Islet precursor cell (in vitro differentiated cells): ENCODE measurements at places on chromosomes 7 and 10.
A peak's percentile ranks its signal among the peaks of the same experiment; 100 is the strongest.

GRCh38 chr10:84269773-84270172 is 24.9 kb downstream of the RGR start:
- no peak for DNase-seq

- peak; percentile 91 for DNase-seq
Measured at GRCh38 chr7:151248346-151249033, at the start of gene SMARCD3. Gene SMARCD3 (minus strand): TSS chr7:151248694. CDS start chr7:151248562, 132 bp downstream.

DNA sequence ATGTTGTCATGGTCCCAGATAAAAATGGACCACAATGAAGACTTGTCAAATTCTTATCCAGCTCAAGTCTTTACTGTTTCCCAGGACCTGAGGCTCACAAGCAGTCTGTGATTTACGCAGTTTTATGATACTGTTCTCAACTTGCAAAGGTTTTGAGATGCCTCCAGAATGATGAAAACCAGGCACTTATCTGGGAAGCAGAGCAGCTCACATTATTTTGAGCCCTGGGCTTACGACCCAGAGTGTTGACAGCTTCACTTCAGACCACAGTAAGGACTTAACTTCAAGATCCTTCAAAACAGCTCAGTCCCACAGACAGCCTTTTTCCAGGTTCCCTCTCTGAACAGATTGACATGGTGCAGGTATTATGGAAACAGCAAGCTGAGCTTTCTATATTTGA is 236.1 kb downstream of the RNLS start:
- DNase-seq = peak; percentile 85

GRCh38 chr10:33137356-33138005 is 179.5 kb upstream of the ITGB1 start:
- DNase-seq = no peak

DNA sequence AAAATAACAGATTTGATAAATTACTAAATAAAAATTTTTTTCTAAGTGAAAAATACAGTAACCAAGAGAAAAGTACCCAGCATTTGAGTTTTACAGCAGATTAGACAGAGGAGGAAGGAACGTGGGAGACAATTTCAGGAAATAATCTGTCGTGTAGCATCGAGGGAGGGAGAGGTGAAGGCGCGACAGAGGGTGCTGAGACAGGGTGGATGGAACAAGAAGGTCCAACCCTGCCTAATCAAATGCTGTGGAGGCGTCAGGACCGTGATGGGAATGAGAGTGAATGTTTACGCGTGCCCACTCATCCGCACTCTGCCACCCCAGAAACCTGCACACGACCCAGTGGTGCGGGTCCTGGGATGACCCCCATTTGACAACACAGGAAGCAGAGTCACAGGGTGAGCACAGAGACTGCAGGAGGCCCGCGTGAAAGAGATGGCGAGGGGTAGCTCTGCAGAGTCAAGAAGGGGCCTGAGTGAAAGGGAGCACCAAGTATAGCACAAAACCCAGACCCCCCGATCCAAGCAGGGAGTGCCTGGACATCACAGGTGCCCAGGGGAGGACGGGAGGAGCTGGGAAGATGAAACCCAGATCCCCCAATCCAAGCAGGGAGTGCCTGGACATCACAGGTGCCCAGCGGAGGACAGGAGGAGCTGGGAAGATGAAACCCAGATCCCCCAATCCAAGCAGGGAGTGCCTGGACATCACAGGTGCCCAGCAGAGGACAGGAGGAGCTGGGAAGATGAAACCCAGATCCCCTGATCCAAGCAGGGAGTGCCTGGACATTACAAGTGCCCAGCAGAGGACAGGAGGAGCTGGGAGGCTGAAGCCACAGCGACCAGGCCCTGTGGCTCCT is 558.9 kb downstream of the DNAJB6 start:
- DNase-seq = no peak

DNA sequence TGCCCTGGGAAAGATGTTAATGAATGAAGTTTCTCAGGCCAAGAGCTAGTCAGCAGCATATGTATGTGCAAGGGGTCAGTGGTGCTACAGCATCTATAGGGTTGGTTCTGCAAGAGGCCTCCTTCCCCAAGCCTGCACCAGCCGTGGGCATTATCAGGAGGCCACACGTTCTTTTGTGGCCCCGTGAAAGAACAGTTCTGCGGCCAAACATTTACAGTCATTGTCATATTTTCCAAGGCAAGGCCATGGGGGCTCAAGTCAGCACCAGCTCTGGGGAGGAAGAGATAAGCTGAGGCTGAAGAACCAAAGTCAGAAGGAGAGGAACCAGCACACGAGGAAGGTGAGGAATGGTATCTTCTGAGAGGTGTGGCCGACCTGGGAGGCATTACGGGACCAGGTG is 54.4 kb upstream of the TMEM72 start:
- peak; percentile 32 for DNase-seq

- no peak for DNase-seq
Measured at GRCh38 chr10:44827431-44828006, 83.6 kb upstream of the TMEM72 start.

DNA sequence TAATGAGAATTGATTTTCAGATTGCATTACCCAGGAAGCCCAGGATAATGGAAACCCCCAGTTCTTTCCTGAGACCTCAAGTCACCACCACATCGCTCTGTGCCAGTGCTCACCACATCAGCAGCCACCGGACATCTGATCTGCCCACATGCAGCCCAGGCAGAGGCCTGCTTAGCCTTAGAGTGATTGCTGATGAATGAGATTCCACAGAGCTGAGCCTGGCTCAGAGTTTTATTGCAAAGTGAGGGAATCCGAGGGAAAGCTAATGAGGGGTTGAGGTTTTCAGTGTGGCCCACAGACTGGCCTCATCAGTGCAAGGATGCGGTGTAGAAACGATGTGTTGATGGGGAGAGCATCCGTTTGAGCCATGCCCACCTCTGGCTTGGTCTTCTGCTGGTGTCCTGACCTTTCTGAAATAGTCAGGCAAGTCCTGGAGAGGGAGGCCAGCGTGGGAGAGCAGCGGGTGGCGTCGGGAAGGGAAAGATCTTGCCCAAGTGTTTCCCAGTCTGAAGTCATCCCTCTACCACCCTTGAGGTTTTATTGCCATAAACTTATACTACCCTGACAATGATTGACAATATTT is 120.3 kb downstream of the ITIH5 start:
- DNase-seq = peak; percentile 73

GRCh38 chr10:128474571-128474970 is 348.3 kb upstream of the MKI67 start:
- DNase-seq = no peak

DNA sequence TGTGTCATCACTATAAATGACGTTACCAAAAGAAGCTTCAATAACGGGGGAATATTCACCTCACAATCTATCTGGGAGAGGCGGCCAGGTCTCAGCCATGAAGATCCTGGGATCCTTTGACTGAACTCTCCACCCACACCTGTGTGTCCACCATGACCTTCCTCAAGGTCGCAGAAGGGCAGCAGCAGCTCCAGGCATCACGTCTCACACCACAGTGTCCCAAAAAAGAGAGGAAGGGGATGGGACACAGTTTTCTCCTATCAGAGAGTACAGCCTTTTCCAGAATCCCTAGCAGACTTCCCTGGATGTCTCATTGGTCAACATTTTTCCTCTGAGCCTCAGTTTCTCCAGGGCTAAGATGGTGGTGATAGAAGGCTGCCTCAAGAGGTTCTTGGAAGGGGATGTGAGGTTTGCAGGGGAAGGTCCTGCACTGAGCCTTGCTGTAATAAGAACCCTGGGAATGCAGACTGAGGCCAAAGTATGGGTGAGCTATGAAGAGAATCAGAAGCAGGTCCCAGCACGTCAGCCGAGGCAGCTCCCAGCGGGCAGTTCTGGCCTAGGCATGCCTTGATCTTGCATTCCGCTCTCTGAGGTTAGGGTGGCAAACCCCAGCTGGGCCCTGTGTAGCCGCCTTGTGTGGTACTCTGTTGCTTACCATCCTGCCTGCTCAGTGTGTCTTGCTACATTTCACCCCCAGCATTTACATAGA is 63.8 kb downstream of the COL26A1 start:
- no peak for DNase-seq

DNA sequence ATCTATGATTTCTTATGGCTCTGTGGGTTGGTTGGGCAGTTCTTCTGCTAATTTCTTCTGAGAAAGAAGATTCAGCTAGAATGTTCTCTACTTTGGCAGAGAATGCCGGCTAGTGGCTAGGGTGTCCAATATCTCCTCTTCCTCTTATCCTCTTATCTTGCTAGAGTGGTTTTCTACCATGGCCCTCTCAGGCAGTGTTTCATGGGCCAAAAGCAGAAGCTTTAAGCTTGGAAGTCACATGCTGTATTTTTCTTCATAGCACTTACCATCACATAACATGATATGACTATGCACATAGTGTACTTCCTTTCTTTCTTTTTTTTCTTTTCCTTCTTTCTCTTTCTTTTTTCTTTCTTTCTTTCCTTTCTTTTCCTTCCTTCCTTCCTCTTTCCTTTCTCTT is 140.0 kb downstream of the ITGB8 start:
- DNase-seq = no peak

- DNase-seq = no peak
Measured at GRCh38 chr10:7189909-7190308, 220.9 kb downstream of the SFMBT2 start.

- no peak for DNase-seq
Measured at GRCh38 chr7:73865738-73866445, 4.9 kb downstream of the TMEM270 start.

GRCh38 chr7:51459809-51460208 is 143.2 kb upstream of the COBL start:
- DNase-seq = no peak

GRCh38 chr10:106515206-106515790 is 649.2 kb downstream of the SORCS1 start:
- no peak for DNase-seq

GRCh38 chr7:818031-818699 is 14.1 kb upstream of the SUN1 start:
- DNase-seq = no peak

DNA sequence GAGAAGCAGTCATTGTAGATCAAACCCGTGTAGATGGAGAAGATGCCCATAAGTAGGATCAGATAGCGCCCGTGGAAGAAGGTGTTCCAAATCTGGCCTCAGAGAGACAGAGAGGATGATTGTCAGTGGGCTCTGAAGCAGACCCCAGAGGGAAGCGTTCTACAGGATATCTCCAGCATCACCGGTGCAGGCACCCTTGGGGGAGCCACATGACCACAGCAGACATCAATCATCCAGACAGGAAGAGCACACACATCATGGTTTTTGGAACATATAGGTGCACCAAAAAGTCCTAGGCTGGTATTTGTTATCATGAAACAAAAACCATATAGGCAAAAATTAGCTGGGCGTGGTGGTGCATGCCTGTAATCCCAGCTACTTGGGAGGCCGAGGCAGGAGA is 44.0 kb upstream of the SVOPL start:
- no peak for DNase-seq

DNA sequence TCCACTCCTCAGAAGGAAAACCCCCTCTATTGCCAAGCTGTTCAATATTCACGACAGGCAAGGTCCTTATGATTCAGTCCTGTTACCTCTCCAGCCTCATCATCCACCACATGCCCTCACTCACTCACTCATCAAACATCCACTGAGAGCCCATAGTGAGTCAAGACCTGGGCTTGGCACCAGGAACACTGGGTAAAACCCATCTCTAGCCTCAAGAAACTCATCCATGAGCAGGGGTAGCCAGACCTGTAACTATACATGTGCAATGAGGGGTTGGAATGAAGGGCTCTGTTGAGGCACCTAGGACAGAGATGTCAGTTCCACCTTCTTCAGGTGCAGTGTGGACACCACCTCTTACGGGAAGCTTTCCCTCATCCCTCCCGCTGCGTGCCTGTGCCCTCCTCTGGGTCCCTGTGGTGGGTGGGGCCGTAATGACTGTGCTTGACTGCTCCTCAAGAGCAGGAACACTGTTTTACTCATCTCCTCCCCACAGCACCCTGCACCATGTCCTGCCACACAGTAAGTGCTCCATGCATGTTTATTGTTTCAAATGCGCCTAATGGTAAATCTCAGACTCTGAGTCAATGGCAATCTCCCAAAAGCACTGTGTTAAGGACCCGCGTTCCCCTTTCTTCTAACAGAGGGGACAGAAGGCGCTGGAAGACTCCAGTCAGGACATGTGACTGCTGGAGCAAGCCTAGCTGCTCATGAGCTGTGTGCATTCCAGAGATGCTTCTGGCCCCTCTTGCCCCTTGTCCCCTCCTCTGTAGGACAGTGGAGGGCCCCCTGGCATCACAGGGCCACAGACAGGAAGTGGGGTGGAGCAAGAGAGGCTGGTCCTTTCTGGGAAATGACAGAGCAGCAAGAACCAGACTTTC is 95.4 kb downstream of the HIPK2 start:
- peak; percentile 83 for DNase-seq

GRCh38 chr7:96720843-96721242 is 11.2 kb upstream of the SEM1 start:
- DNase-seq = no peak

GRCh38 chr7:37768611-37769010 is 79.8 kb upstream of the NME8 start:
- DNase-seq = no peak

- peak; percentile 43 for DNase-seq
Measured at GRCh38 chr10:132607961-132608495, 70.4 kb downstream of the INPP5A start.

DNA sequence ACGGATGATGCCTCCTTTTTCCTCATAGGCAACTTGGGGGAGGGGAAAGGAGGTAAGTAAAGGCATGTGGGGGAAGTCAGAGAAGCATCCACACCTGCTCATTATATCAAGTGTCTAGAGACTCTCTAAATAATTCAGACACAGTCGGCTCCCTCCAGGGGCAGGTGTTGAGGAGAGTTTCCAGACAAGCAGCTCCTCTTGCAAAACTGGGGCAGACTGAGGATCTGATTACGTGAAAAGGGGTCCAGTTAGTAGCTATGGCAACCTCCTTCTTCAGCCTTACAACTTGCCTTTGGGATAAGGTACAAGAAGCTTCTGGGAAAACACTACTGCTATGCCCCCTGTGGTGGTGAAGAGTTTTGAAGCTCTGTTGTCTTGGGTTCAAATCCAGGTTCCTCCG is 39.0 kb upstream of the SORBS1 start:
- no peak for DNase-seq

DNA sequence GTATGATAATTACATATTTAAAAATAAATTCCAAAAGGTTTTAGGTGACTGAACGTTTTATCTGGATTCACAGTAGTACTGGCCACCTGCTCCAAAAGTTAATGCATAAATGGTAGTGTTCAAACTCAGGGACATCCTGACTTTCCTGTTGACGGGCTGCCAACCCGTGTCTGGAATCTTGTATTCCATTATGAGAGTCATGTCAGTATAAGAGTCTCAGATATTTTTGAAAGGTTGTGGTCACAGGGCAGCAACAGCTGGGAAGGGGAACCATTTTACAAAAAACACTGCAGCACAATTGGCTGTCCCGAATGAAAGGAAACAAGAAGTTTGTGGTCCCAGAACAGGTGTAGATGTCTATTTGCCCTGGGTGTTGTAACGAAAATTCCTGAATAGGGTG is 2.8 kb downstream of the TDRD1 start:
- DNase-seq = no peak

- DNase-seq = no peak
Measured at GRCh38 chr7:120521761-120522737, 249.1 kb downstream of the KCND2 start.

DNA sequence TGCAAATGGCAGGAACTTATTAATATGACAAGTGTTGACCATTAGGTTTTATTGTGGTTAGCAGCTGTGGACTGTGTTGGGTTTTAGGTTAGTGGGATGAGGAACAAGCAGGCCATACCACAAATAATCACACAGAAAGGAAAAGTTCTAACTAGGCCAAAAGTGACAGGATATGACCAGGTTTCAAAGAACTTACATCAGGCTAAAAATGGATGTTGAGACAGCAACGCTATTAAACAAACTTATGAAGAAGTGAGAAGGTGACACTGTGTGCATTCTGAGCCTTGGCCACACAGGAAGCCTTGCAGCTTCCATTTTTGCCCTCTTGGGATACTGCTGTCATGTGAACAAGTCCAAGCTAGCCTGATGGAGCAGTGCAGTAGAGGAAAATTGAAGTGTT is 568.8 kb downstream of the HTR7 start:
- no peak for DNase-seq

- no peak for DNase-seq
Measured at GRCh38 chr10:1274111-1274661, 218.0 kb downstream of the WDR37 start.
